T-helper 2 cell (primary cell): ENCODE measurements at places on chromosomes 3 and 15.

- peak; percentile 2 for DNase-seq
Measured at GRCh38 chr15:64686130-64686735, 89.2 kb downstream of the RBPMS2 start.

- DNase-seq, result no peak
Measured at GRCh38 chr3:169060037-169060436, 603.5 kb downstream of the MECOM start.

- DNase-seq, result no peak
Measured at GRCh38 chr3:51966486-51966885, 768 bp downstream of the PCBP4 start.

DNA sequence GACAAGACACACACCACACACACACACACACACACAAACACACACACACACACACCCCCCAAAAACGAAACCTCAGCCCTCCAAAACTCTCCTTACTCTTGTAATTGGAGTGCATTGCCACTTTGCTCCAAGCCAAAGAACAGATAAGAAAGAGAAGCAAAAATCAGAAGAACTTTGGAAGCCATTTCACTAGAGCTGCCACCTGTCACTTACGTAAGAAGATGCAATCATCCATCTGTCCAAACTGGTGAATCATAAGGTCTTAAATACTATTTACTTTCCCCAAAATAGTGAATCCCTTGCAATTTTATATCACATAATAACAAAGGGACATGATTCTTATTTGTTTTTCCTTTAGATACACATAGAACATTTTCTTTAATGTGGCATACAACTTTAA lies 285.4 kb downstream of the ZBTB20 start:
- DNase-seq, result no peak

GRCh38 chr15:85351965-85352364 lies 28.4 kb upstream of the AKAP13 start:
- no peak for DNase-seq
